ENCODE measurements at places on chromosomes 12 and 14.

- DNase-seq, result no peak
These were observed 79.2 kb upstream of the CMKLR1 start for GRCh38 chr12:108418164-108418890.

- DNase-seq, result no peak
These were observed 213.3 kb upstream of the FKBP4 start for GRCh38 chr12:2581293-2582045.

DNA sequence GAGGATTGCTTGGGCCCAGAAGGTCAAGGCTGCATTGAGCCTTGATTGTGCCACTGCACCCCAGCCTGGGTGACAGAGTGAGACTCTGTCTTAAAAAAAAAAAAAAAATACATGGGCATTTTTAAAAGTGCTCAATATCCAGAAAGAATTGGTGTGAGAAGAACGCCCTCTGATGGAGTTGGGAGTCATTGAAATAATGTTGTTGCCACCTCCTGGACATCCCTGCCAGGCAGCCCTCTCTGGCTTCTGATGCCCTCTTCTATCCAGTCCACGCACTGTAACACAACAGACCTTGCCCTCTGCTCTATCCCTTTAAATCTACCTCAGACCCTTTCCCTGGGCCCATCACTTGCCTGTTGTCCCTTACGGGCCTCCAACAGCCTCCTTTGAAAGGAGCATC, 4.9 kb downstream of the PTGDR start:
- DNase-seq, result peak; percentile 70

GRCh38 chr14:29220566-29220965, 454.0 kb downstream of the FOXG1 start:
- DNase-seq, result no peak

DNA sequence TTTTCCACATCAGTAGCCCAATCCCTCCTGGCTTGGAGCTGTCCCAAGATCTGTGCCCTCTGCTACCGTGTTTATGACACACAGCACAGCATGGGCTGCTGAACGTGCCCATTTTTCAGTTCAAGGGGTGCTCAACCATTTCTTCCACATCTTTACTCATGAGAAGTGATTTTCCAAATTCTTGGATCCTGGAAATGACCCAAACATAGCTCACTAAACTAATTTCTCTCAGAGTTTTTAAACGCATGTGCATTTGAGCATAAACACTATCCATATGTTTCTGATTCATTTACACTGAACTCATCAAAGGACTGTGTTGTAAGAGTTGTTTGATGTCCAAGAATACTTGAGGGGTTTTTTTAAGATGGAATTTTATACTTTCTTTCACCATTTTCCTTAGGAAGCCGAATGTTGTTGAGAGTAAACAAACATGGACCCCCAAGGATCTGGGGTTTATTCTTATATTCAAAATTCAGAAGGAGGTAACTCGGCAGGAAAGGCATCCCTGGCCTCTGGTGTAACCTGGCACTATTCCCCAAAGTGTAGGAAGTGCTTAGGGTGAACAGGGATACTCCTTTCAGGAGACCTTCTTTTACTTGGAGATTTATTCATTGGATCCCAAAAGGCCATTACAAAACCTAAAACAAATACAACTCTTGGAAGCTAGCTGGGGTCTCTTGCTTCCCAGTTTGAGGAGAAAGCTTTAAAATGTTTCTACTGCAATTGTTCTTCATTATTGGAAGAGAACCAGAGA, 215.0 kb downstream of the BMP4 start:
- DNase-seq, result no peak

GRCh38 chr12:80269803-80270552, 170.6 kb downstream of the OTOGL start:
- DNase-seq, result peak; percentile 36

DNA sequence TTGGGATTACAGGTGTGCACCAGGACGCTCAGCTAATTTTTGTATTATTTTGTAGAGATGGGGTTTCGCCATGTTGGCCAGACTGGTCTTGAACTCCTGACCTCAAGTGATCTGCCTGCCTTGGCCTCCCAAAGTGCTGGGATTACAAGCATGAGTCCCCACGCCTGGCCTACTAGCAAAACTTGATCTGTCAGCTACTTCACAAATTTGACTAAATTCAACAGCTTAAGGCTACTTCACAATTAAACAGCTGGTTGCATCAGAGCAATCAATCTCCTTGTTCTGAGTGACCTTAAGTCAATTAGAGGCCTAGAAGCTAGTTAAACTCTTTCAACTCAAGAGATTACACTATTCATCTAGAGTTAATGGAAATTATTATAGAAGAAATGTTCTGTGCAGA, 12.2 kb downstream of the COQ10A start:
- no peak for DNase-seq

- DNase-seq, result no peak
These were observed 15.3 kb upstream of the NTF3 start for GRCh38 chr12:5416571-5416970.

- DNase-seq, result no peak
These were observed 12.1 kb upstream of the PNMA1 start for GRCh38 chr14:73726025-73726961.

- DNase-seq, result no peak
These were observed 104.0 kb upstream of the ATF1 start for GRCh38 chr12:50659690-50660424.

- DNase-seq, result no peak
These were observed 23.6 kb downstream of the PACS2 start for GRCh38 chr14:105337966-105338741.

DNA sequence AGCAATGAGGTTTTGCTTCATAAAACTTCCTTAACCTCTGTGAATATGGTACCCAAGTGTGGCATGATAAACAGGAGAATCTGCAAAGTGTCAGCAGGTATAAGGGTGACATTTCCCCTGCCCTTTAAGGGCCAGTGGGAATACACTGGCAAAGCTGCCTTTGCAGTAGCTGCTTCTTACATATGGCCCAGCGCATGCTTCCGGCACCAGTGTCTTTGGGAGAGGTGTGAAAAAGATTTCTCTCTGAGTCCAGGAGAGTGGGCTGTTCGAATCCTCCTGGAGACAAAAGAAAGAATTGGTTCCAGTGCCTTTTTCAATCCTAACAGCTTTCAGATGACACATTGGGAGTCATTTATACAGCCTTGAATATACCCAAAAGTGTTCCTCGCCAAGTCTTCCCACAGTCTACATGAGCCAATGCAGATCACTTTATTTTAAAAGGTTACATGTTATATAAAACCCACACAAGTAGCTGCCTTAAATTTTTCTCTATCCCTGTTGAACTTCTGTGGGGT, 437.7 kb downstream of the PRKD1 start:
- DNase-seq, result no peak

- DNase-seq, result no peak
These were observed 27.2 kb downstream of the CPM start for GRCh38 chr12:68905733-68906132.

DNA sequence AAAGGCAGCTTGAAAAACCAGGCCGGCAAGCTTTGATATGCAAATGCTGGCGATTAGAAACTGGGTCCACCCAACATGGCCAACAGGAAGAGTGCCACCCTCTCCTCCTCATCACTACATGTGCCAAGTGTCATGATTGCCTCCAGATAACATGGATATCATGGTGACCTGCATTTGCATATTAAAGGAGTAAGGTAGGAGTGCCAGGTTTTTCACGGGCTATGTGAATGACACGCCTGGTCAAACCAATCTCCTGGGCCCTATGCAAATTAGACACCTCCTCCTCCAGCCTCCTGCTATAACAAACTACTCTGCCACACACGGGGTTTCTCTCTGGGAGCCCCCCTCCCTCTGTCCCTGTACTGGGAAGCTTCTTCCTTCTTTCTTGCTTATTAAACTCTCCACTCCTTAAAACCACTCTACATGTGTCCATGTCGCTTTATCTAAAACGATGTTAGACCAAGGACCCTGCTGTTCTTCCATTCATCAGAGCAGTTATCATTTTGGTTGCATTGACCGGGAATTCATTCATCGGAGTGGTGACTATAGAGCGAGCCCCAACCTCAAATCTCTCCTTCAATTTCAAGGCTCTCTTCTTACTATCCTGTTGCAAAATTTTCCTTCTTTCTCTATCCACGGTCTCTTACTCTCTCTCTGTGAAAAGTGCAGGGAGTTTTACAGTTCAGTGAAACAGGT, 27.5 kb downstream of the APOBEC1 start:
- DNase-seq, result no peak

- DNase-seq, result no peak
These were observed 2.6 kb upstream of the TAMALIN start for GRCh38 chr12:52004042-52004648.

- DNase-seq, result no peak
These were observed 126.9 kb upstream of the FKBP4 start for GRCh38 chr12:2667716-2668440.

Data from CD4-positive, alpha-beta T cell treated with Interleukin-12 subunit alpha and Interleukin-12 subunit beta, for 1 hour (primary cell).